ENCODE measurements at places on chromosomes 7 and 10.
A peak's percentile ranks its signal among the peaks of the same experiment; 100 is the strongest.

- DNase-seq = no peak
These were observed 78.8 kb downstream of the RALA start for GRCh38 chr7:39702133-39702532.

- no peak for DNase-seq
These were observed 133.3 kb upstream of the SAMD8 start for GRCh38 chr10:74977913-74978847.

DNA sequence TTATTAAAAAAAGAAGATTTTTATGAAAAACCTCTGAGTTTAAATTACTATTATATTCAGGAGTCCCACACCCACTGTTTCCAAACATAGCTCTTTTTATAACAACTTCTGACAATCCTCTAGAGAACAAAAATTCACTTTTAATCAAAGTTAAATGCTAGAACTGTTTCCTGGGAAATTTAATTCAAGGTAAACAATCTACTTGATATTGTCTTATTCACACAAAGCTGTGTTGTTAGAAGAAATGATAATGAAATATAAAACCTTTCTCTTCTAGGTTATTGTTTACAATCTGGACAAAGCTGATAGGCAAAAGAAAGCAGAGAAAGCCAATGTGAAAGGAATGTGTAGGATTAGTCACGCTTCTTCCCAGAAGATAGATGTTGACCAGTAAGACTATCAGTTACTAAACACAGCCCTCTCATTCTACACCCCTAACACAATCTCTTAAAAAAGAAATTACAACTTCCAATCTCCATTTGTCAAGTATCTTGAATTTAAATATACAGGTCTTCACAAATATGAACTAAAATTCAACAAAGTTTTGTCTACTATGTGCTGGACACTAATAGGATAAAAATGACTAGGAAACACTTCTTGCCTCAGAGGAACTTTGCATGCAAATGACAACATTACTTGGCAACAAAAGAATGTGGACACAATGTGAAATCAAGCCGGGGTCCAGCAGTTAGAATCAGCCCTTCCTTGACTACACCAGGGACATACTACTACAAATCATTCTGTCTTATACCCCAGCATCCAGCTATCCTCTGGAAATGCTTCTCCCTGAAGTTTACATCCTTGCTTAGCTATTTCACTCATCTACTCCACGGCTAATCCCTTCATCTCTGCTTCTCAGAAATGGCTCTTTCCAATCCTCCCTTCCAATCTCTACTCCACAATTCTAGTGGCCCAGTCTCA, 123.7 kb downstream of the IMMP2L start:
- DNase-seq = no peak

- DNase-seq = no peak
These were observed 31.8 kb upstream of the MSMB start for GRCh38 chr10:46077731-46078413.

DNA sequence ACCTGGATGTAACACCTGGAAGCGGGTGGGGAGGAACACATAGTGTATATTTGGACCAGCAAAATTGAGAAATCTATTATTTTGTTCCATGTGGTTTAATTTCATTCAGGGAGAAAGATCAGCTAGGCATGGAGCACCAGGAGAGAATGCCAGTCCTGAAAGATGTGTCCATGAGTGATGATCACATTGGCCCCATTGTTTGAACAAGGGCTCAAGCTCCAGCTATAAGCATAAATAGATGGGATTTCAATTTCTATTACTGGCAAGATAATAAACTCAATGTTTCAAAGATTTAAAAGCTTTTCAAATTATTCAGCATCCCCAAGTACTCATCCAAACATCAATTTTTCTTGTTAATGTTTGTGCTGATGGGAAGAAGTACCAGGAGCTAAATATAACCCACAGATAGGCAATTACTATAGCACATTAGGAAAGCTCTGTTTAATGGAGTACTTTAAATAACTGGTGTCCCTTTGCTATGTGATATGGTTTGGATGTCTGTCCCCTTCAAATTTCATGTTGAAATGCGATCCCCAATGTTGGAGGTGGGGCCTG, 275.3 kb upstream of the PHYHIPL start:
- no peak for DNase-seq

- DNase-seq = no peak
These were observed 27.4 kb upstream of the TSPAN13 start for GRCh38 chr7:16726189-16726588.

DNA sequence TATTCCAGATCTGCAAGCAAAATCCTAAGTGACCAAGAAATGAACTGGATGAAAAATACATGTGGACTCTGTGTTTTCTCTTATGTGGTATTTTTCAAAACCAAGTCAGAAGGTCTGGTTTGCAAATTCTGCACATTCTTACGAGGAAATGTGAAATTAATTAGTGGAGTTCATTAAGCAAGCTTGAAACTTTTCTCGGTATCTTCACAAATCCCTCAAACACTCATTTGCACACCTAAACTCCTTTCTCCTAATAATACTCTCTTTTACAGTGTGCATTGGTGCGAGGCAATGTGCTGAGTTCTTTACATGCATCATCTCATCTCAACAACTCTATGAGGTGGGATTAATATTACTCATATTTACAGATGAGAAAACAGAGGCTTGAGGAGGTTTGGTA, 82.1 kb downstream of the MTERF1 start:
- peak; percentile 61 for DNase-seq

DNA sequence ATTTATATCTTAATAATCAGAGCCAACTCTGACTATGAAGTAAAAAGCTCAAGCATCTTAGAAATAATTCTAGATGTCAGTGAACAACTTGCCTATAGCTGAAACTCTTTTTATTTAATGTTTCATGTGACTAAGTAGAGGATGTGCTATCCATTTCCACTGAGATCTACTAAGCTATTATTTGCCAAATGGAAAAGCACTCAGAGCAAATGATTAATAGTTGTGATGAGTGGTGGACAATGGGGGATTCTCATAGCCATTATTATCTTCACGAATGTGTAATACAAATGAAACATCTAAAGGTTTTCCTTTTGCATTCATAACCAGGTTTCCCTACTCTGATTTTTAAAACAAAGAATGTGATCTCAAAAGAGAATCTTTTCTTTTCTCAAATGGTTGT, 126.6 kb upstream of the GNAI1 start:
- DNase-seq = no peak

- no peak for DNase-seq
These were observed 87.7 kb downstream of the WDR11 start for GRCh38 chr10:120938822-120939221.

DNA sequence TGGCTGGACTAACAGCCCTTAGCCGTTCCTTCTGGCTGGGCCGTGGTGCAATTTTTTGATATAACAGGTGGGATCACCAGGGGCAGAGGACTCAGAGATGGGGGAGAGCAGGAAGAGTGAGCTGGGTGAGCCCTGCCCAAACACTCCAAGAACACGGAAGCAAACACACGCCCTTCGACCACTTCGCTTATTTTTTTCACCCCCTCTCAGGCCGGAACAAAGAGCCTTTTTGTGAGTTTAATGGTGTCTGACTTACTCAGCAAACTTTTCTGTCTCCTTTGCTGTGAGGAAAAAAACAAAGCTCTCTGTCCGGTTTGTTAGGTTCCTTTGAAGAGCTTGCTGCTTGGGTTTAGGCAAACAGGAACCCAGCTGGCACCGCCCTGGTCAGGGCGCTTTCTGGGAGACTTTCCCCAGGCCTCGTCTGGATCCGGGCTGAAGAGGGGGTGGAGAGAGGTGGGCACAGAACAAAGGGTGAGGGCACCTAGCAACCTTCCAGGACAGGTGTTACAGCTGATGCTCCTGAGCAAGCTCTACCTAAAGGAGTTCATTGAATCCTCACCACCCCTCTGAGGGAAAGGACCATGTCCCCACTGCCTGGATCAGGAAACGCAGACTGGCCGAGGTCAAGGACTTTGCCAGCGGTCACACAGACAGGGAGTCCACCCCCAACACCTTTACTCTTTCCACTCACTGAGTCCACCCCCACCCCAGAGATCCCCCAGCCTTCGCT, 23.3 kb downstream of the CALML3 start:
- DNase-seq = peak; percentile 52

- DNase-seq = no peak
These were observed 284.8 kb downstream of the PLXNA4 start for GRCh38 chr7:132291481-132291880.

GRCh38 chr10:129233351-129234148, 233.5 kb upstream of the MGMT start:
- DNase-seq = no peak

- no peak for DNase-seq
These were observed 14.4 kb upstream of the CRYGN start for GRCh38 chr7:151454305-151454704.

DNA sequence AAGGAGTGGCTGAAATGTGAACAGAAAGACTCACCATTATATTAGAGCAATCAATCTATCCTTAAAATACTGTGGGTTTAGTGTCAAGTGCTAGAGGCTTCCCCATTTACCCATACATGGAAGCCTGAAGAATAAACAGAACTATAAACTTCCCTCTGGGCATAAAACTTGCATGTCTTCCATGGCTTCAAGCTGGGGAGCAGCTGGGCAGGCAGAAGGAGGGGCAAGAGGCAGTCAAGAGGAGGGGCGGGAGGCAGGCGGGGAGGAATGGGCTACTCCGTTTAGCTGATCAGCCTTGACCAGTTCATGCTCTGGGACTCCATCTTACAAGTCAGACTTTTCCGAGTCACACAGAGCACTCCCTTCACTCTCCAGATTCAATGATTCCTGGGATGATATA, 3.5 kb upstream of the PRSS1 start:
- no peak for DNase-seq

DNA sequence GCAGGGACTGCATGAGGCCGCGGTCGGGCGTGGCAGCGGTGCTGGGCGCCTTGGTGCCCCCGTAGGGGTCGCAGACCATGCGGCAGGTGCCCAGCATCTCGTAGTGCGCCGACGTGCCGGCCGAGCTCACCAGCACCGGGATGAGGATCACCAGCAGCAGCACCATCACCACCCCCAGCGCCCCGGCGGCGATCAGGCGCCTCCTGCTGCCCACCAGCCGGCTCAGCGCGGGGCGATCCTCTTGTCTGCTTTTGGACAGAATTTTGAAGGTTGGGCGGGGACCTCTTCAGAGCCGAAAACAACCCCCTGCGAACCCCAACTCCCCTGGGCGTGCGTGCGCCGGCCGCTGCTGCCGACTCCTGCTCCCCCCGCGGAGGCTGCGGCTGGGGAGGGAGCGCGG, 779 bp downstream of the C1QL3 start:
- no peak for DNase-seq

- no peak for DNase-seq
These were observed 58.3 kb downstream of the MKX start for GRCh38 chr10:27687326-27687725.

- DNase-seq = no peak
These were observed 4.4 kb upstream of the CCL26 start for GRCh38 chr7:75776295-75776971.

DNA sequence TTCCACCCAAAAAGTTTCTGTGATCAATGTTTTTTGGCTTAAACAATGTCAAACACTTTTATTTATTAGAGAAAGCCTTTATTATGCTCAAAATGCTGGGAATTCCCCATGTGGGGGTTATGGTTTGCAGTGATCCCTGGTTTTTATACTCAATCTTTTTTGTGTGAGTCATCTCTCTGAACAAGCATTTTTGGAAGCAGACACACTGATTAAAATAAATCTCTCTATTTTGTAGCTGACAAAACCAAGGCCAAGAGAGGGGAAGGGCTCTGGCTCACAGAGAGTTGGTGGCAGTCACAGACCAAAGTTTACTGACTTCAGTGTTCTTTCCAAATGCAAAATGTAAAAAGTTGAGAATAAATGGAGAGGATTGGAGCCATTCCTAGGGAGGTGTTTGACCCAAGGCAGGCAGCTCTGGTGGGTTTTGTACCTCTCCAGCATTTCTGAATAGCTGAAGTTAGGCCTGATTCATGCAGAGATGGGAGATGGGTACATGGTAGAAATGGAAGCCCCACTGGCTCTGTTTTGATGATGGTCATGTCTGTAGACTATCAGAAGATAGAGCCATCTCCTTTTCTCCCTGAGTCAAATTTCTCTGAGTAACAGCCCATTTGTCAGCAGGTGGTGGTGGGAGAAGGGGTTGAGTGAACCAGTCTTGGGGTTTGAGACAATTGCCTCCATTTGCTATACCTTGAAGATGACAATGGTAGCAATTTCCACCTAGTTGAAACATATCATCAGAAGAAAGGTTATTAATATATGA, 45.4 kb upstream of the NAMPT start:
- no peak for DNase-seq

- no peak for DNase-seq
These were observed 248.0 kb downstream of the PRPF18 start for GRCh38 chr10:13834581-13835286.

DNA sequence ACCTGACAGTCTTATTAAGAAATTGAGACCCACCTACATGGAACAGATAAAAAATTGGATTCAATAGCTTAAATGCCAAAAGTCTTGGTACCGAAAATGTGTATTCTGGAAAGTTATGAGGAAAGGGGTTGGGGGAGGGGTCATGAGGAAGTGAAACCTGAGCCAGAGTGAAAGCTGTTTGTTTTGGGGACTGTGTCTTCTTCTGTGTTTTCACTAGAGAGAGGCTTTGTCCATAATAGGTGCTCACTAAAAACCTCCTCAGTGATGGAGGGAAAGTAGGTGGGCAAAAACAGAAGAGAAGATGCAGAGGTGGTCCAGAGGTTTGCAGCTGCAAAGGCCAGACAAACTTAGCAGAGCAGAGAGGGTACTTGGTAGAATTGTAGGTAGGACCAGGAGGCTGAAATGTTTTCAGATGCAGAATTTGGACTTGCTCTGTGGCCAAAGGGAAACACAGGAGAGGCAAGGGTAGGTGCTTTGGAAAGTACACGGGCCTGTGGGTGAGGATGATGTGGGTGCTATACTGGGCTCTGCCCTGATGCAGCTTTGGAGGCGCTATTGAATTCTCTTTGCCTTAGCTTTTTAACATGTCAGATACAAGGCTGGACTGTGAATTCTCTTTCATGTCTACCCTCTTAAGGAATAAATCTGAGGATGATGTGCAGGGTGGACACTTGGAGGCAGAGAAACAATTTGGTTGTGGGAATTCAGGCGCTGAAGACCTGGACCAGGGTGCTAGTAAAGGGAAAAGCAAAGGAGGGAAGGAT, 254.6 kb downstream of the PTEN start:
- no peak for DNase-seq

DNA sequence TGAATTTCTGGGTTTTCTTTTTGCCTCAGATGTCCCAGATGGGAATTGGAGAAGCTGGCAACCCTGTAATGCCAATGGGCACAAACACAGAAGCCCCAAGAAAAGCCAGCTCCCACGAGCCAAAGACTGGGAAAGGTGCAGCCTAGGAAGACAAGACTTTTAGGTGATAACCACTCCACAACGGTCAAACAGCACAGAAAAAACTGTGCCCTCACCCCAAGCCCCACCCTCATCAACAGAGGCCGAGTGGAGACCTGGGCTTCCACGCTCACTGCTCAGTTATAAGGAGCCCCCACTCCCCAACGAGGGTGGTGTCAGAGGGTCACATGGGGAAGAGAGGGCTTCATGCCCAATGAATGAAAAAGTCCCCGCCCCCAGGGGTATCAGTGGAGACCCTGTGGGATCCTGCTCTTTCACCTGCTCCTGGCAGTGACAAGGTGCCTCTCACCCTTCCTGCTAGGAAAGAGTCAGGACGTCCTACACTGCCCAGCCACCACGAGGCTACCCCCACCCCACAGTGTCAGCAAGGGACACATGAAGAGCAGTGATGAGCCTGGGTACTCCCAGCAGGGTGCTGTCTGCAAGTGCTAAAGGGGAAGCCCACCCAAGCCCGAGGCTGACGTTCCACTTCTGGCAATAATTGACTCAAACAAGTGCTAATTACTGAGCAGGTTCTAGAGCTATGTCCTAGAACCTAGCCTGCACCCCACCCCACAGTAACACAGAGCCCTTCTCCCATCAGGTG, 8.3 kb downstream of the TMEM273 start:
- no peak for DNase-seq
